ENCODE measurements at places on chromosomes 2 and 18.

DNA sequence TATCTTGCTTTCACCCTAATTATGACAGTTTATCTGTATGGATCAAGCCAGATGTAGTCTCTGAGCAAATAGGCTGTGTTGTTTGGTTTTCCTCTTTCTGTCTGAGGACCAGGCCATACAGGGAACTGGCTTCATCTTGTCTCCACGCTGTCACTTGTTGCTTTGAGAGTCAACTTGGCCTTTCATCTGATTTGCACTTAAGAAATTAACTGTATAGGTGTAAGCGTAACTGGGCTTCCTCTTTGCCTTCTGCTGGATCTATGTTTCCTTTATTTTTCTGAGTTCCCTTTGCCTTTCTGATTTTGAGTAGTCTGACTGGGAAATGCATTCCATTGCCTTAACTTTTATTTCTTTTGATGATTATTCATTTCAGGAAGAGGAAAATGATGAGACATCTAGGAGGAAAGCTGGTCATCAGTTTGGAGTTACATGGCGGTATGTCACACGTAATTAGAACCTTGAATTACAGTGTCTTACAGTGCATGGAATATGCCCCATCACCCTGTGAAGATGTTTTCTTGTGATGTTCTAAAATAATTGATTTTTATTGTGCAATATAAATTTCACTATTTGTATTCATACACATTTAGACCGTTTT, 17.4 kb downstream of the PTCD3 start:
- DNase-seq: peak; percentile 57

GRCh38 chr2:138219961-138220360, 255.7 kb downstream of the HNMT start:
- DNase-seq: no peak

DNA sequence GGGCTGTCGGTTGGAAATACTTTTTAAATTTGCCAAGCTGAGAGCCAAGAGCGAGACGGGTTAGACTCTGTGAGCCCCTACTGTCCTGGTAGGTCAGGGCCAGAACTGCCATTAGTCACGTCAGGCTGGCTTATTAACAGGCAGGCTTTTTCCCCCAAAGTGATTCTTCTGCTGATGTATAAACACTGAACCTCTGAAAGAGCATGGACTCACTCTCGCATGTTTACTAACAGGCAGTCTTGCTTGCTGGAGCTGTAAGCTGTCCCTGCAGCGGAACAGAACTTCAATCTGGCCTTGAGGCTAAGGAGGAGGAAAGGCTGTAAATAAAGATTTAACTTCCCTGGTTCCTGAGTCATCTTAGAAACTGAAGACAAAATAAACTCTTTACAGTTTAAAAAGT, 288.4 kb downstream of the PIEZO2 start:
- DNase-seq: no peak

- no peak for DNase-seq
Measured at GRCh38 chr2:33108483-33109443, 162.0 kb downstream of the LTBP1 start.

DNA sequence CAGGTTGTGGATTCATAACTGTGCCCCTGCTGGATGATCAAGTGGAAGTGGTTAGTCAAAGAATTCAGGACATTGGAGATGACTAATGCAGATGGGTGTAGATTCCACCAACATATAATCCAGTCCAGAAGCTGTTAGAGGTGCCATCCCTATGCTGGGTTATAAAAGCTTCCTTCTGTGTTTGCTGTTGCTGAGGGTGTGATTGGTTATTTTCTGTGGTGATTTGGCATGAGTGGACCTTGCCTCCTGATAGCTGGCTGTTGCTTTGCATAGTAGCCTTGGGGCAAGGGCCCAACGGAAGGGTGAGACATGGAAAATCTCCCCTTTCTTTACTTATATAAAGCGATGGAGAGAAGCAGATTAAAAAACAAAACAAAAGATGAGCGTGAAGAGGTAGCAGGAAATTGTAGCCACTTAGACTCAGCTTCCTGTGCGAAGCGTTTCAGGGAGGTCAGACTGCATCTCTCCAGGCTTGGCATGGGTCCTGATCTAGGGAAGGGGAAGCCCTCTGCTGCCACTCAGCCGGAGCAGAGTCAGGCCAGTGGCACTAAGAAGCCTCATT, 190.4 kb downstream of the FMNL2 start:
- DNase-seq: peak; percentile 77

All from kidney capillary endothelial cell (primary cell).